ENCODE measurements at places on chromosomes 1 and 21.

GRCh38 chr1:169941982-169942830 lies 48.5 kb upstream of the SCYL3 start:
- DNase-seq: no peak

GRCh38 chr1:192477630-192478029 lies 97.9 kb upstream of the RGS1 start:
- peak; percentile 41 for DNase-seq

GRCh38 chr1:58288624-58289142 lies 257.8 kb downstream of the OMA1 start:
- no peak for DNase-seq

DNA sequence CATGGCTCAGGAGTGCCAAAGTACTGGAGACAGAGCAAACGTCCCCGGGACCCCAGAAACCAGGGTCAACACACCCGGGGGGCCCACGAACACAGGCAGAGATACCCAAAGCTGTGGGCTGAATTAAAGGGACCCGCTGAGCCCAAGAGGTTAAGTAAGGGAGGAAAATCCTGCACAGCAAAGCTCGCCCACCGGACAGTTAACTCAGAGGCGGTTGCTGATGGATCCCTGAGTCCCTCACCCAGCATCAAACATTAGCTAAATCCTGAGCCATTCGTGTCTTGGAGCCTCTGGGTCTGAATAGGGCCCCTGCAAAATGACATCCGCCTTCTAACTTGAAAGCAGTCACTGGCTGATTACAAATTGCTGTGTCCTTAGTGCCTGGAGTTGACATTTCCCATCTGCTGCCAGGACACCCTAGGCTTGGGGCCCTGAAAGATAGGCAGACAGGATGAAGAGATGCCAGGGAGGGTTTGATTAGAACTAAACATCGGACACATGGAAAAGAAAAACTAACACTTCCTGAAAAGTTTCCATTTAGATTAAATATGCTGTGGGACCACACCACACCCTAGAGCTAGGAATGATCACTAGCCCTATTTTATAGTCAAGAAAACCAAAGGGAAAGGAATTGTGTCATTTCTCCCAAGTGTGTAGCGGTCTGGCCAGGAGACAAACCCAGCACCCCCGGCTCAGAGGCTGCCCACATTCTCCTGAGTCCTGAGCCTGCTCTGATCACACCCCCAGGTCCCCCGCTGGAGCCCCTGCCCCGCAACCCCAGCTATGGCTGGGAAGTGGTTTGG lies 239.3 kb downstream of the NPHP4 start:
- DNase-seq: no peak

- no peak for DNase-seq
Observed at GRCh38 chr1:245788269-245788668, 633.5 kb downstream of the KIF26B start.
